ENCODE measurements at places on chromosomes 13 and 19. TPM values are rescaled to one million over a fixed set of nuclear protein-coding genes. Genes with fewer than 3 reads are reported as not detected.

Gene KLK7
- total RNA-seq = not detected

Gene GFY
- total RNA-seq = not detected

Gene OR10H1
- not detected for total RNA-seq

Gene CGB1
- not detected for total RNA-seq

Gene ATP4A
- total RNA-seq = not detected

Gene UBE2L5
- not detected for total RNA-seq

Gene TEX101
- total RNA-seq = not detected

Gene ZNF701
- 10.9 TPM for total RNA-seq

Gene CYP2B6
- not detected for total RNA-seq

Gene SHISA7
- total RNA-seq = not detected

Gene OLFM4
- not detected for total RNA-seq
